ENCODE measurements at places on chromosomes 11 and 22.

- DNase-seq, result no peak
Measured at GRCh38 chr22:16915701-16916100, 90.5 kb upstream of the XKR3 start.

GRCh38 chr11:15194671-15195415 is 80.1 kb downstream of the INSC start:
- no peak for DNase-seq

DNA sequence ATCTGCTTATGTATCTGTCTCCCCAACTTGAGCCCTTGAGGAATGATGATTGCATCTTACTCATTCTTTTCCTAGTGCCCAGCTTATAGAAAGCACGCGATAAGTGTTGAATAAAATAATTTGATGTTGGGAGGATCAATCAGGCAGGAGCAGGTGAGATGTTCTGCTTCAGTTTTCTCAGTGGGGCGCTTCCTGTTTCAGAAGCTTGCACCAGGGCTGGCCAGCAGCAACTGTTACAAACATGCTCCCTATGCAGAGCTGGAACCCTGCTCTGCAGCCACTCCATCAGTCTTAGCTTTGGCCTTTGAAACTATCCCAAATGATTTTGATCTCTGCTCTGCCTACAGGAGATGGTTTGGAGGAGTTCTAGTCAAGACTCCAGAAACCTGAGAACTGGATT is 3.9 kb downstream of the ENDOD1 start:
- DNase-seq, result no peak

- DNase-seq, result peak; percentile 99
Measured at GRCh38 chr22:39960791-39961746, 872 bp downstream of the TMA7B start.

DNA sequence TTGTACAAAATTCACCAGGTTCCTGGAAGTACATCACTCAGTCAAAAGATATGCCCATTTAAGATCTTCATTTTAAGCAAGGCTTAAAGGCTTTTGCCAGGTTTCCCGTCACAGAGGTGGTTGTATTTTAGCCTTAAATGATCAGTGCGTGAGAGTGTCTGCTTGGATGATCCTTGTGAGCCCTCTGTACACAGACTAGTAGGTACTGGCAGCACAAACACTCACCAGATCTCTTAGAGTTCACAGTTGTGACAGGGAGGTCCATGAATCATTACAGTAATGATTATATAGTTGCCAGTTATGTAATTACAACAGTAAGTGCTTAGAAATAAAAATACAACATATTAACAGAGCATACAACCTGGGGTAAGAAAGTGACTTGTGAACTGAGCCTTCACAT is 84.2 kb upstream of the SLC25A18 start:
- DNase-seq, result no peak

GRCh38 chr11:117713538-117713991 is 83.5 kb downstream of the DSCAML1 start:
- no peak for DNase-seq

- no peak for DNase-seq
Measured at GRCh38 chr22:41302811-41303210, 1.5 kb downstream of the ZC3H7B start.

- no peak for DNase-seq
Measured at GRCh38 chr11:58968251-58968711, 29.0 kb downstream of the GLYATL1 start.

DNA sequence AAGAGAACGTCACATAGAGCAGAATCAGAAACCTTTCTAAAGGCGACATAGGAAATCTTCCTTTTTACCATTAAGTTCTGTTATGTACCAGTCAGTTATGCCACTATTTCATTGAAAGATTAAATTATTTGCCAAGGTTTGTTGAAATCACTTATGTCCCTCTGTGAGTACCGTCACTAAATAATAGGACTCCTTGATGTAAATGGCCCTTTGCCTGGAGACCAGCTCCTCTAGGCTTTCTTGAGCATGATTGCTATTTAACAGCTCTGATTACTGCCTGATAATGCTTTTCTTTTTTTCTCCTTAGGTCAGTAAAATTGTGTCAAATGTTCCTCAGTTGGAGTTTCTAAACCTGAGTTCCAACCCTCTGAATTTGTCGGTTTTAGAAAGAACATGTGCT is 29.3 kb downstream of the TBCEL start:
- no peak for DNase-seq

GRCh38 chr11:79353706-79354105 is 87.1 kb downstream of the TENM4 start:
- DNase-seq, result no peak

- no peak for DNase-seq
Measured at GRCh38 chr11:120642196-120642894, 130.8 kb downstream of the GRIK4 start.

- no peak for DNase-seq
Measured at GRCh38 chr11:5036669-5037068, 9.7 kb upstream of the OR52J3 start.

DNA sequence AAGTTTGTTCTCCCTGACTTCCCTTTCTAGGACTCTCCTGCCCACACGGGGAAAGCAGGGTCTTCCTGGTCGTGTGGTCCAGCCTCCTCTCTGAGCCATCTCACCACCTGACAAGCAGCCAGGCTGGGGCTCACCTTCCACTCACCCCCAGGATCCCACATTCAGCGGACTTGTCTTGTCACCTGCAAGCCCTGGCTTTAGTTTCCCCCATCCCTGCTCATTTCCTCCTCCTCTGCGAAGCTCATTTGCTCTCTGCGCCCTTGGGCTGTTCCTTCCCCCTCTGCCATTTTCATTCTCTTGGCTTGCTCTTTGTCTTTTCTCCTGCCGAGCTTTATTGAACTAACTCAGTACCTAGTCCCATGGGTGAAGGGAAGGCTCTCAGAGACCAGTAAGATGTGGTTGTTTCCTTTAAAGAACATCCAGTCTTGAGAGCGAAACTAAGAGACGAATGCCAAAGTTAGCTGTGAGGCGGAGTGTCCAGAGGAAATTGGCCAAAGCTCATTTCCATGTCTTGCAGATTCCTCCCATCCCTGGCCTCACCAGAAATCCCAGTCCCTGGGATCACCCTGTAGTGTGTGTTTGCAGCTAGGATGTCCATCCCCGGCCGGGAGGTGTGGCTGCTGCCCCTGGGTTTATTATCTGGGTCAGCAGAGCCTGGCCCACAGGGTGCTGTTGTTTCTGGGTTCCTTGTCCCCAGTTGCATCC is 2.0 kb downstream of the ST14 start:
- no peak for DNase-seq

GRCh38 chr22:38783095-38783615 is 10.8 kb downstream of the DNAL4 start:
- DNase-seq, result no peak

GRCh38 chr22:29345932-29346331 is 30.4 kb upstream of the RASL10A start:
- DNase-seq, result no peak

DNA sequence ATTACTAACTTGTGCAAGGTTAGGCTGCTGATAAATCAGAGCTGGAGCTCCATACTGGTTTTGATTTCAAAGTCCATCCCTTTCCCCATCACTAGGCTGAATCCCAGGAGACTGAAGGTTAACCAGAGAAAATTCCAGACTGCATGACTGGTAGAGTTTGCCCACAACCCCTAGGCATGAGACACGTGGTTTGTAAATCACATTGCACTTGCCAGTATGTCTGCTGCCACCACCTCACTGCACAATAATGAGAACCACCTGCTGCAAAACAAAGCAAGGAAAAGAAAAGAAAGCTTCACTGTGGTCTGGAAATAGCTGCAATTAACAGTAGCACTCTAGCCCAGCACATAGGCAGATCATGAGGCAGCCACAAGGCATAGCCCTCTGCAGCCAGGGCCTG is 67.6 kb upstream of the NTM start:
- no peak for DNase-seq

GRCh38 chr11:66239998-66240780 is 28.2 kb upstream of the RAB1B start:
- DNase-seq, result no peak

GRCh38 chr11:101915791-101916291 is 481 bp downstream of the ANGPTL5 start:
- no peak for DNase-seq

DNA sequence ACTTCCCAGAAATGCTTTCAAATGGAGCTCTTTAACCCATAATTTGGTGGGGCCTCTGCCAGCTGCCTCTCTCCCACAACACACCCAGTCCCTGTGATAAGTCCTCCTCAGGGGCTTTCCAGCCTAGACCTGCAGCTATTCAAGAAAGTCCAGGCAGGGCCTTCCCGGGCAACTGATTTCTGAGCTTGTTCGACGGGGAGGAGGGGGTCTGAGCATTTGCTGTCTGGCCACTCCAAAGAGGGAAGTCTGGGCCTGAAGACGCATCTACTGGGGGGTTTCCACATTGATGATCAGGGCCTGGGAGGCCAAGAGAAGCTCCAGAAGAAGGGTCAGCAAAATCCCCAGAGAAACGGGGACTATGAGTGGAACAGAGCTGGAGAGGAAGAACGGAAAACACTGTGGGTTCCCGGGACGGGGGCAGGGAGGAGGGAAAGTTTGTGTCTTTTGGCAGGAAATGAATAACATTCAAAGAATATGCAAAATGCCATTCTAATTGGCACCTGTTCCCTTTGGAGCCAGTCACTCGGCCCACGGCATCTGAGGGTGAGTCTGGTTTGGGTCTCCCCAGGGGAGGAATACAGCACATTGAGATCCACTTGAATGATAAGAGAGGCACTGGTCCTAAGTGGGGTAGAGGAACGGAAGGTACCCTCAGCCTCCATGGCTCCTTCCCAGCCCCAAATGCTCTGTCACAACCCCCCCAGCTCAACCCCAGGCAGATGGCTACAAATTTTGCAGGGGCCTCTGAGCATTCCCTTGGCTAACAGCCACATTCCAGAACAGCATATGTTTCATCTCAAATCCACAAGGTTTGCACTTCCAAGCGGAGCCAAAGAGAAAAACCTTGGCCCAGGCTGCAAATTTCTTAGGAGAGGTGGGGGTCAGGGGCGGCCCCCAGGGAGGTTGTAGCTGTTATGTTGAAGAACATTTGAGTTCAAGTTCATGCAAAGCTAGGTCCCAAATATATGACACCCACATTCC is 72.0 kb downstream of the RPUSD4 start:
- no peak for DNase-seq

DNA sequence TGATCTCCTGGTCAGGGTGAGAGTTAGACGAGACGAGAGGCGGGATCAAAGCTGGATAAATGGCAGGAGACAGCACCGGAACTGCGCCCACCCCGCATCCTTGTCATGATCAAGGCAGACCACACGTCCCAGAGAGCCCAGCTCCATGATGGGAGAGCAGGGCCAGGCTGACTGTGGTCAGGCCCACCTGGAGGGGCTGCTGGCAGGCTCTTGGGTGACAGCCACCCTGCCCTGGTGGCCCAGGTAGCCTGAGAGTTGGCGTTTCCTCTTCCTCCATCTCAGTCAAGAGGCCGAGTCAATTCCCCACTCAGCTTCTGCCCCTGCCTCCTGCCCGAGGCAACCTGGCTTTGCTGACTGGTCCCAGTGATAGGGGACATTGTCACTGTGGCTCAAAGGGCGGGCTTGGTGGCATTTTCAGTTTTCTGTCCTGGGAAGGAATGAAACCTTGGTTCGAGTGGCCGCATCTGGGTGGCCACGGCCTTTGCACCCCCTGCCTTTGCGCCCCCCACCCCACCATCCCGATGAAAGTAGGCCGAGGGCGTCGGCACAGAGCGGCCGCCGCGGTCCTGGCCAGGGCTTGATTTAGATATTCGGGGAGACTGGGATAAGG is 60.8 kb upstream of the PPARA start:
- DNase-seq, result no peak

DNA sequence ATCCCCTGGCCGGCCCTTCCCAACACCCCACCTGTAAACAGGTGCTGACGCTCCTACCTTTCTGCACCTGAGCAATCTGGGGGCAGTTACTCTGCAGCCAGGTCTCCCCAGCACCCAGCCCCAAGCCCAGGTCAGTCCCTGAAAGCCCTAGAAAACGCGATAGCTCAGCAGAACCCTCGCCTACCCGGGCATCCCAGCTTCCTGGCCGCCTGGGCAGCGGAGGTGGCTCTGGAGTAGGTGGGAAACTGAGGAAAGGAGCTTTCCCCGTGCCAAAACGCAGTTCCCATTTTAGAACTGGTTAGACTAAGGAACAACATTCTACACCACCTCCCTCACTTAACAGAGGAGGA is 445 bp downstream of the SYTL2 start:
- DNase-seq, result no peak

GRCh38 chr22:20989323-20990138 is 7.4 kb downstream of the LZTR1 start:
- no peak for DNase-seq

DNA sequence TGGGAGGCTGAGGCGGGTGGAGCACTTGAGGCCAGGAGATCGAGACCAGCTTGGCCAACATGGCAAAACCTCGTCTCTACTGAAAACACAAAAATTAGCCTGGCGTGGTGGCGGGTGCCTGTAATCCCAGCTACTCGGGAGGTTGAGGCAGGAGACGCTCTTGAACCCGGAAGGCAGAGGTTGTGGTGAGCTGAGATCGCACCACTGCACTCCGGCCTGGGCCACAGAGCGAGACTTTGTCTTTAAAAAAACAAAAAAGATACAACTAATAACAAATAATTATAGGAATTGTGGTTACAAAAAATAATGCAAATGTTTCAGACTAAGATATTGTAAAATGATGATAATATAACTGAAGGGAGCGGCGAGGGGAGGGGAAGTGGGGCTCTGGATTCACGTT is 90.3 kb upstream of the RTL6 start:
- DNase-seq, result no peak

GRCh38 chr11:75706260-75706729 is 11.3 kb upstream of the MOGAT2 start:
- DNase-seq, result peak; percentile 8

GRCh38 chr11:64747961-64748665 is 4.2 kb upstream of the RASGRP2 start:
- peak; percentile 22 for DNase-seq

DNA sequence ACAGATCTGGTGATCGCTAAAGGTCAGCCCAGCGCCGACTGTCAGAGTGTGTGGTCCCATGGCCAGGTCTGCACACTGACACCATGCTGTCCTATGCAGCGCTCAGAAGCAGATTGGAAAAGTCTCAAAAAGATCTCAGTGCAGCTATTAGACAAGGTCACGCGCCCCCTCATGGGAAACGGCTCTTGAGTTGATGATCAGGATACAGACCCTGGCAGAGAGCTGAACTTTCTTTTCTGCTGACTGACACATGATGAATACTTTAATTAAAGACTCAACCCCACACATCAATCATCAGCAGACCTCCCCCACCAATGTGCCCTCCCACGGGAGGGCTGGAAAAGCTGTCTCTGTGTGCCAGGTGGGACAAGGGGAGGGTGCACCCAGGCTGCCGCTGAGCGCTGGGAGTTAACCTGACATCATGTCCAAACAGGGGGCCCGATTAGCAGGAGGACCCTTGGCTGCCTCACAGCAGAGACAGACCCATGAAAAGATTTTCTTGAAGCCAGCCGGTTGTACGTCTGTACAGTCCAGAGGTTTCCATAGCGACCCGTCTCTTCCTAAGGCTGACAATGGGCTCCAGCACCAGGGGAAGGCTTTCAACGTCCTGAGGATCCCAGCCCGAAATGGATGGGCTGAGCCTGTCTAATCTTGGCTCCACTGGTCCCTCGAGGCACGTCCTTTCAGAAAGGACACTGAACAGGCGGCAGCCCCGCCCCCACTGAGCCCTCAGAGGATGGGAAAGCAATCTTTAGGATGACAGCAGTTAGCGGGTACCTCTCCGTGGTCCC is 26.9 kb downstream of the RASD2 start:
- DNase-seq, result no peak

All from non-pigmented ciliary epithelial cell (primary cell).